Lung microvascular endothelial cell (primary cell): ENCODE measurements at places on chromosomes 2 and 18. TPM values are rescaled to one million over a fixed set of nuclear protein-coding genes. Genes with fewer than 3 reads are reported as not detected.
A peak's percentile ranks its signal among the peaks of the same experiment; 100 is the strongest.

SCYGR4 gene
- total RNA-seq, result not detected in 2 replicates

SFT2D3 gene
- total RNA-seq, result 2.6 and 5.8 TPM in 2 replicates

ACADL gene
- total RNA-seq, result not detected in 2 replicates

CIB4 gene
- not detected in 2 replicates for total RNA-seq

HS1BP3 gene
- 17.9 and 21.8 TPM in 2 replicates for total RNA-seq

SRD5A2 gene
- total RNA-seq, result not detected in 2 replicates

DSC2 gene
- total RNA-seq, result under 0.01 TPM in 2 replicates

G6PC2 gene
- not detected in 2 replicates for total RNA-seq

RHBDD1 gene
- 4.6 and 13.7 TPM in 2 replicates for total RNA-seq

LIMS4 gene
- 28.5 and 47.8 TPM in 2 replicates for total RNA-seq

CPLX4 gene
- total RNA-seq, result not detected in 2 replicates

PLEKHA3 gene
- 5.2 and 8.7 TPM in 2 replicates for total RNA-seq

CLIP4 gene
- 13.9 and 14.2 TPM in 2 replicates for total RNA-seq

DNA sequence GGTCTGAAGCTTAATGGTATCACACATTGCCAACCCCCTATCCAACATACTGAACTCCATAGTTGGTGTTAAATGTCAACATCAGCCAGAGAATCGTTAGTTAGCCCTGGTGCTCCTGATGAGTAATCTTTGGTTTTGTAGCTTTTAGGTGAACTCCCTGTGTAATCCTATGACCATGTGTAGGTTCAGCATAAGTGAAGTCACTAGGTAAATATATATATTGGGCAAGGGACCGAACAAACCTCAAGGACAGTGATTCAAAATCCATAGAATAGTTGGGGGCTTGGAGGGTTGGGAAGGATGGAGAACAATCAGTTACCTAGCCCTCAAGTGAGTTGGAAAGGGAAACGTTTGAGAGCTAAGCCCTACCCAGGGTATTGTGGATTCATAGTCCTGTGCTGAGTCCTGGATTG, 16.0 kb upstream of the AP1S3 start:
- DNase-seq, result no peak

DNA sequence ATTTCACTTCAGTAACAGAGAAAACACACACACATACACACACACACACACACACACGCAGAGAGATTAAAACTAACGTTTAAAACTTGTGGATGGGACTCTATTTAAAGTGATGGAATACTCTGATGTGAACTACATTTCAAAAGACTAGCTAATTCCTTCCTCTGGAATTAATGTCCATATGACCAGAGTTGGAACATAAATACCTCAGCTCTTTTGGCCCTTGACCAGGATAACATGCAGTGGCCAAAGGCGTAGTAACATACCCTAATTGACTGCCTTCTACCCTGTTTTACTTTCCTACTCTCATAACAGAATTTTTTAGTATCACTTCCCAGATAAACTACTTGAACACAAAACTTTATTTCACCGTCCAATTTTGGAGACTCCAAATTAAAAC, 671.3 kb upstream of the CHAC2 start:
- DNase-seq, result no peak

- no peak for DNase-seq
Measured at GRCh38 chr2:56234241-56234640, 50.5 kb downstream of the CCDC85A start.

DNA sequence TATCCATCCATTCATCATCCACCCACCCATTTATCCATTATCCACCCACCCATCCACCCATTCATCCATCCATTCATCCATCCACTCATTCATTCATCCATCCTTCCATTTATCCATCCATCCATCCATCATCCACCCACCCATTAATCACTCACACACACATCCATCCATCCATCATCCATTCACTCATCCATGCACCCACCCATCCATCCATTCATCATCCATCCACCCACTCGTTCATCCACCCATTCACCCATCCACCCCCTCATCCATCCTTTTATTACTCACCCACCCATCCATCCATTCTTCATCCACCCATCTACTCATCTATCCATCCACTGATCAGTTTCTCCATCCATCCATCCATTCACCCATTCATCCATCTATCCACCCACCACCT, 8.1 kb upstream of the TPO start:
- no peak for DNase-seq

- DNase-seq, result no peak
Measured at GRCh38 chr18:32351032-32351431, 119.7 kb downstream of the GAREM1 start.

DNA sequence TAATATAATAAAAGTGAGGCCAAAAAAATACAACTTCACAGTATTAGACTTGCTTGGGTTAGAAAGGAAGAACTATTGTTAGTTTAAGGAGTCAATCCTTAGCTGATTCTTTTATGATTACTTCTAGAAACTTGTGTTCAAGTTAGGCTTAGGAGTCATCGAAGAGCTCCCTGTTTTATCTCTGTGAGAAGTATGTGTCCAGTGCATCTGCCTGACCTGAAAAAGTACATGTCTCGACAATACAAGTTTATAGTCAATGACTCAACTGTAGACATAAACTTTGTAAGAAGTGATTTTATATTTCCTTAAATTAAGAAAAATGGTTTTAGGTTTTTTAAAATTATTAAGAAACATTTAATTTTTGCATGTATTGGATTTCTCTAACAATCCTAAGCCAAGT, 571.2 kb downstream of the ZEB2 start:
- DNase-seq, result no peak

DNA sequence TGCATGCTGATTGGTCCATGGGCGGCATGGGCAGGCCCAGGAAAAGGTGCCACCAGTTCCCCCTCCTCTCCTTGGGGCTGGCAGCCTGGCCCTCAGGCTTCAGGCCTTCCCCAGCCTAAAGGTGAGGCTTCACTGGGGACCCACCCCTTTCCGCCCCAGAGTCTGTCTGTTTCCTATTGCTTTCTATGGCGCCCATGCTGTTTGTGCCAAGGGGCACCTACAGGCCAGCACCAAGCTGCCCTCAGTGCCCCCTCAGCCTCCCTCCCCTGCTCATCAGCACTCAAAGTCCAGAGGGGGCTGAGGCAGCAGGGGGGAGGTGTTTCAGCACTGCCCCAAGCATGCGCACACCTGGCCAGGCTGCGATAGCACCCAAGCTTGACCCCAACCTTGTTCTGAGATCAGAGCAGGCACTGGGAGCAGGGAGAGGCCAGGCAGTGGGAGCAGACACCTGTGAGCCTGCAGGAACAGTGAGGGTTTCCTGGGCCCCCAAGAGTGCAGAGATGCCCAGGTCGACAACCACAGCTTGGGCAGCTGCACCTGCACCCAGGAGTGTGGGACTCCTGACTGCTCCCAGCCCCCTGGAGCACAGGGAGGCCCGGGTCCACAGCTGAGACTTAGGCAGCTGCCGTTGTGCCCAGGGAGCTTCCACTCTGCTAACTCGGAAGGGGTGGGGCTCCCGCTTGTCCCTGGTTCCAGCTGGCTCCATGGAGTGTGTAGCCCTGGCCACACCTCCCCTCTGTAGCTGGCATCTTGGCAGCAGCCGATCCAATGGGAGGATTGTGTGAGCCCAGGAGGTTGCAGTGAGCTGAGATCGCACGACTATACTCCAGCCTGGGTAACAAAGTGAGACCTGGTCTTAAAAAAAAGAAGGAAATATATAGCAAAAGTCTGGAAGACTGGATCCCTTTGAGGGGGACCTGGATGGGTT, 69.1 kb downstream of the NCAPH start:
- DNase-seq, result no peak

DNA sequence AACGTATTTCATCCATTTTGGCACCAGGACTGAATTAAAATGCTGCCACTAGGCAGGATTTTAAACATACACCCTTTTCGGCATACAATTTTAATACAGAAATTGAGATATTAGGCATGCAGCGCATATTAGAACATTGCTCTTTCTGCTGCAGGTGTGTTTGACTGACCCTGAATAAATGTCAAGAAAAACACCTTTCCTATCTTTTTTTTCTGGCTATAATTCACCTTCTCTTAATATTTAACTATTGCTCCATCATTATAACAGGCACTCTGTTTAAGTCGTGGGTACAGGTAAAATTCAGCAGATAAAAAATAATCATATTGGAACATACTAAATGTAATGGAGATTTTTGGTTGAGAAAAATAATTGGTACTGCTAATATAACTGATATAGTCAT, 905.9 kb downstream of the NRXN1 start:
- DNase-seq, result no peak

DNA sequence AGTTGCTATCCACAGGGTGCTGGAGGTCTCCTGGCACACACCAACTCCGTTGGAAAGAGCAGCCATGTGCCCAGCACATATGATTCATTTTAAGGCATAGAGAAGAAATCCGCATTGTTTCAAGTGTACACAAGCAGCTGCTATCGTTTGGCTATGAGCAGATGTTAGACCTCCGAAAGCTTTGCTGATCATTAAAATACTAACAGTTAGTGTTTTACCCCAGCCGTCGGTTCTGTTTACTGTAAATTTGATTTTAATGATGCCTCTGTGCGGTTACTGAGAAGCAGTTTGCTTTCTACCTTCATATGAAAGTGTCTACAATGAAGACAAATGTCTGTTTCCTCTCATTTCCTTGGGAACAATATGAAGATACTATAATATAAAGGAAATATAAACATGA, 154.9 kb downstream of the PTGR3 start:
- DNase-seq, result no peak

- no peak for DNase-seq
Measured at GRCh38 chr2:166568409-166568808, 74.4 kb upstream of the SCN7A start.

DNA sequence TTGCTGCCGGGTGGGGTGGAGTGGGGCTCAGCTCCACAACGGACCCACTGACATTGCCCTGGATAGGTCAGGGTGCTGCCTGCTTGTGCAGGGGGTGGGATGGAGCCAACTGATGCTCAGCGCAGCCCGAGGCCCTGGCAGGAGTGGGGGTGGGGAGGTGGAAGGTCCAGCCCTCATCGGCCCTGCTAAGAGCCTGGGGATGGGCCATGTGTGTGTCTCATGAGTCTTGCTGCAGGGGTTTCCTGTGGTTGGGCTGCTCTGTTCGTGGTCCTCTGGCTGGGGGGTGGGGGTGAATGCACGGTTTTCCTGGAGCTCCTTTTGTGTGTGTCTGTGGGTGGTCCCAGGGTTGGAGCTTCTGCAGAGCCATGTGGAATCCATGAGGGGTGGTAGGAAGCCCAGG, 39.4 kb upstream of the GALR1 start:
- no peak for DNase-seq

DNA sequence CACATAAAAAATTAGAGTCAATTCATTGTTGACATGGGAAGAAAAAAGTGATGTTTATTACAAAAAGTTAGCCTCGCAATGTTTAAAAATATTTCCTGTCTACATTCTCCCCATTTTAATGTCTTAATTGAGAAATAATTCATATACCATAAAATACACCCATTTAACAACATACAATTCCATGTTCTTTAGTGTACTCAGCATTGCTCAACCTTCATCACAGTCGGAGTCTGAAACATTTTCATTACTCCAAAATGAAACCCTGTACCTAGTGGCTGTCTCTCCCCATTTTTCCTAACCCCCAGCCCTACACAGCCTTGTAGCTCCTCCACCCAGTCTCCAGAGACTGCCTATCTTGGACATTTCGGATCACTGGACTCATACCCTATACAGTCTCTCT, 103.9 kb upstream of the CBLN2 start:
- DNase-seq, result no peak

GRCh38 chr2:146917431-146918042, 927.3 kb upstream of the ACVR2A start:
- DNase-seq, result no peak

DNA sequence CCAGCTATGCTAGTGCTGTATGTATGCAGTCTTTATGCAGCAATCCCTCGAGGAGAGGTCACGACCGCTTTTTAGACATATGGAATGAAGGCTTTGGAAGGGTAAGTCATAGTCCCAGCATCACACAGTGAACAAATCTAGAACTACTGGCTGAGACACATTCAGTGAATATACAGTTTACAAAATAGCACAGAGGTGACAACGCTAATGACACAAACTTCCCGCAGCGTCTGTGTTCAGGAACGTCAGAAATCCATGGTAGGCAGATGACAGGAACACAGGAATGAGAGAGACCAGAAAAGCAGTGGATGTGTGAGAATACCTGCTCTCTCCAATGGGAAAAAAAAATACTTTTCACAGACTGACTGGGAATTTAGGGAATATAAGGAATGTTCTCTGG, 29.6 kb downstream of the CABYR start:
- no peak for DNase-seq

DNA sequence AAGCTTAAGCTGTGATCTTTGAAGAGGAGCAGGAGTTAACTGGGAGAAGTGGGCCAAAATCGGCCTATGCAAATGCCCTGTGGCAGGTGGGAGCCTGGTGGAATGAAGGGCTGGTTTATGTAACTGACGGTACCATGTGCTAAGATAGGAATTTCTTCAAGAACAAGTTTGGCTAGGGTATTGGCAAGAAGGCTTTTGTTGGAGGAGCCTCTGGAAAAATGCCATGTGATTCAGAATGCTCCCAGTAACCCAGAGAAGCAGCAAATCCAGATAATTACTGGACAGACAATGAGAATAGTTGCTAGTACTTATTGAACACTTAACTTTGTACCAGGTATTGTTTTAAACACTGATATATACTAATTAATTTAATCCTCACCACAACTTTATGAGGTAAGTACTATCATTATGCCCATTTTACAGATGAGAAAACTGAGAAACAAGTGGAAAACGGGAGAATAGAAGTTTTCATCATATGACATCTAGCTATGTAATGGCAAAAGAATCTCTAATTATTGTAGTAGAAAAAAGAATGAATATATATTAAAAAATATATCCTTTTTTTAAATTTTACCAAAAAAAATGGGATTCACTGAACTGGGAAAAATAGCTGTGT, 9.1 kb upstream of the FAM124B start:
- DNase-seq, result no peak

- no peak for DNase-seq
Measured at GRCh38 chr2:155653176-155653575, 679.3 kb downstream of the NR4A2 start.

GRCh38 chr2:55519938-55520885, 694 bp downstream of the CFAP36 start:
- peak; percentile 28 for DNase-seq

DNA sequence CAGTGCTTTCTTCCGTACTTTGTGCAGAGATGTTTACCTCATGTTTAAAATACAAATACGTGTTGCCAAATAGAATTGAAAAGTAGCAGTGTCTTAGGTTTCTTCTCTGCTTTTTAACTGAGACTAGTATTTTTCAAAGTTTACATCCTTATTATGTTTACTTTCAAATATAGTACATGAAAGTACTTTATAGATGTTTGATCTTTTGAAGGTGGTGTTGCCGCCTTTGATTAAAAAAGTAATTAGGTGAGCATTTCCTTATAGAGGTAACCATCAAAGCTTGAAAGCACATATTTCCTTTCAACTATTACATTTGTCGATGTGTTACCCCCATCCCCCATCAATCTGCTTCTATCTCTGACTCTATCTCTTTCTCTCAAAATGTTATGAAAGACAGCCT, 87.0 kb downstream of the CERS6 start:
- DNase-seq, result no peak

DNA sequence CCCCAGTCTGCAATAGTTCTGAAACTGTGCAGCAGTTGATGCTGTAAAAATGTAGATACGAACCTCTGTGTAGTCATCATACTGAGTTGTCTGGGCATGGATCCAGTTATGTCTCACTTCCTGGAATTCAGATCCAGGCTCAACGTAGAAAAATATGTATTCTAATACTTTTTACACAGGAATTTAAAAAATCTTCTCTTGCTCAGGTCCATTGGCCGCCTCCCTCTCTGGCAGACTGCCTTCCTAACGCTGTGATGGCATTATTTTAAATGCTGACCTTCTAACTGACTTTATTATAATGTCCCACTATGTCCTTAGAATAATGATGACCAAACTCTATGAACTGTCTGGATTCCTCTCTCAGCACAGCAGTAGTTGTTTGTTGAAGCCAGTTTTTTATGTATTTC, 119.6 kb downstream of the FEZ2 start:
- peak; percentile 95 for DNase-seq

GRCh38 chr2:196225213-196225612, 53.8 kb upstream of the STK17B start:
- no peak for DNase-seq
